ENCODE measurements at places on chromosomes 3 and 15.

- DNase-seq = no peak
Observed at GRCh38 chr3:59237121-59237520, 187.3 kb upstream of the CFAP20DC start.

DNA sequence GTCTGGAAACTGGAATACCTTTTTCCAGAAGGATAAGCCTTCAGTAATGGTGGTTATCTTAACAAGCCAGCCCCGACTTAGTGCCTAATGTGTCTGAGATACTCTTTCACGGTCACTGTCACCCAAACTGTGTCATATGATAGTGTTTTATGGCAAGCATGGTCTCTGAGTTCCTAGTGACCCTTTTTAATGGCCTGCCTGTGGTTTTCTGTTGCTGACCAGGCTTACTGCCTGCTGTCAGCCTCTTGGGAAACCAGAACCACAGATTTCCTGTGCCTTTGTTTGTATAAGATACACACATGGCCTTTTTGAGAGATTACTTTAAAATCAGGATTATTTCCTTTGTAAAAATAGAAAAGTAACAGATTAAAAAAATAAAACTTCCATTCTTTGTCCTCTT is 22.4 kb downstream of the HPS3 start:
- DNase-seq = no peak

DNA sequence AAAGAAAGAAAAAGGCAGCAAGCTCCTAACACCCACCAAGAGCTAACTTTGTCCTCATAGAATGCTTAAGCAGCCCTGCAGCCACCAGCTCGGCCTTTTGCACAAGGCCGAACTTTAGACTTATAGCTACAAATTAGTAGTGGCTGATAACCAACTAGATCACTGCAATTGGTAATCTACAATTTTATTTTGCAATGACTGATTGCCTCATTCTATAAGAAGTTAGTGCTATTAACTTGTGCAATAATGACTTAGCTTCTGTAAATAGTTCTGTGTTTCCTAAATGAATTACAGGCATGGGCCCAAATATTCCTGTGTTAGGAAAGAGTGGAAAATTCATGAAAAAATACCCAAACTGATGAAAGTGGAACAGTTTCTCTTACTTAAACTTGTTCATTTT is 284.8 kb upstream of the CFAP20DC start:
- DNase-seq = no peak

- DNase-seq = no peak
Observed at GRCh38 chr3:138937690-138938055, 9.3 kb downstream of the FOXL2 start.

DNA sequence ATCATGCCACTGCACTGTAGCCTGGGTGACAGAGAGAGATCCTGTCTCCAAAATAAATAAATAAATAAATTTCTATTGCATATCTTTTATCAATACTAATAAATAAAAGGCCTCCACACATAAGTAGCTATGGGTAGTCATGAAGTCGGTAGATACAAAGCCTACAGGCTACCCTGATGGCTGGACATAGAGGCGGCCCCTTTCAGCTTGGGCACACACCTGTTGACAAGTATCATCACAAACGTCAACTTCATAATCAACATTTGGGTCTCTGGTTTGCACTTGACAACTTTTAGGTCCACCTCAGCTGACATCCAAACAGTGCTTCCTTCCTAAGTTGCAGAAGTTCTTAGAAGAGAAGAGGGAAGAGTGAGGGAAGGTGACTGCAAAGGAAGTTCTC is 53.4 kb downstream of the ITGA11 start:
- DNase-seq = no peak

DNA sequence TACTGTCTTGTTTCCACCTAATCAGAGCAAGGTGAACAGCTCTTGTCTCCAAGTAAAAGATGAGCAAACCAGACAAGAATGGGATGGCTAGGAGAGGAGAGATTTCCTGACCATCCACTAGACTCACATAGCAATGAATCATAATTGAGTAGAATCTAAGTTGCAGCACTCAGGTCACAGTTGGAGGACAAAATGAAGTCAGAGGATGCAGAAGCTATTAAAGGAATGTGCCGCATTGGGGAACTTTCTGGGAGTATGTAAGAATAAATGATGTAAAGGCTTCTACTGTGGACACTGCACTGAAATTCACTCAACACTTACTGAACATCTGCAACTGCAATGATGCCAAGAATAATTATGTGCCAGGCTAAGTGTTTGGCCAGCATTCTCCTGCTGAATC is 217.4 kb upstream of the WNT5A start:
- no peak for DNase-seq

GRCh38 chr15:25737218-25737643 is 125.9 kb downstream of the ATP10A start:
- no peak for DNase-seq

DNA sequence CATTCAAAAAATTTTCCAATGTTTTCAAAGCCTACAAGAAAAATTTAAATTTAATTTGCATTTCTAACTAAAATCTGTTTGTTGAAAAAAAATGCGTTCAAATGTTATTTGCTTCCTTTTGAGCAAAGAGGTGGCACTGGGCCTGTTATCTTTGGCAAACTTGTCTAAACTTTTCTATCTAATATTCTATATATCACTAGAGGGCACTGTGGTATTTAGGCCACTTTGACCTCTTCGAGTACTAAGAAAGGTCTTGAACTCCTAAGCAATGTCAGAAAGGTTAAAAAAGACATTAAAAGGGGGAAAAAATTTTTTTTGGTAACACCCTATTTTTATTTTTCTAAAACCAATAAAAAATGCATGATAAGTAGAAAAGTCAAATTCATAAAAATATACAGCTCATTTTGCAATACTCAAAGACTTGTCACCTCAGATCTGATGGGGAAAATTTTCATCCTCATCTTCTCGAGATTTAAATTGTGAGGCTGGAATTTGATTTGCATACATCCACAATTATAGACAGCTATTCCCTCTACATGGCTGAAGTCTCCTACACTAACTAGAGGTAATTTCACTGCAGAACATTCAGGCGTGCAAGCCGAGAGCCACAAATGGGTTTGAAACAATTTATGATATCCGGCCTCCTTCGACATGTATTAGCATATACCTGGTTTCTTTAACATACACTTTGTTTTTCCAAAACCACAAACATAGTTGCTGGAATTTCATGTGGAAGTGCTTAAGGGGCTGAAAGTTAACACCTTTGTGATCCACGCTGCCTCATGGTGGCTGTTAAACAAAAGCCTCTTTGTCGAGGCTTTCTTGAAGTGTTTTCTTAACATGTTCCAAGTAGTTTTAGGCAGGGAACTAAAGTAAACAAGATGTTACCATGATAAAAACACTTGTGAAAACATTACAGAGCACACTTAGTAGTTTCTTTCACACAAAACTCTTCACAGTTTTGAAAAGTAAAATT is 576.4 kb downstream of the FOXP1 start:
- DNase-seq = no peak

DNA sequence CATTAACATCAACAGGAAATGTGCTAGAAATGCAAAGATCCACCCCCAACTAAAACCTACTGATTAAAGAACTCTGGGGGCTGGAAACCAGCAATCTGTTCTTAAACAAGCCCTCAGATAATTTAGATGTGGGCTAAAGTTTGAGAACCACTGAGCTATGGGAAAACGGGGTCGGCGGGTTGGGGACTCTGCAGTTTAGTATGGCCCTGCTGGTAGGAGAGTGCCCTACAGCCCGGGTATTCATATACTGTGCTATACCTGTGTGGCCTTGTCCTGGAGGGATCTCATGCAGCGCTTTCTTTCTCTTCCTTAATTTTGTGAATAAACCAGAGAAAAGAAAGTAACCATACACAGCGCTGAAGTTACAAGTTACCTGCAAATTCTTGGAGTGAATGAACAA is 189.7 kb upstream of the GBE1 start:
- DNase-seq = no peak

DNA sequence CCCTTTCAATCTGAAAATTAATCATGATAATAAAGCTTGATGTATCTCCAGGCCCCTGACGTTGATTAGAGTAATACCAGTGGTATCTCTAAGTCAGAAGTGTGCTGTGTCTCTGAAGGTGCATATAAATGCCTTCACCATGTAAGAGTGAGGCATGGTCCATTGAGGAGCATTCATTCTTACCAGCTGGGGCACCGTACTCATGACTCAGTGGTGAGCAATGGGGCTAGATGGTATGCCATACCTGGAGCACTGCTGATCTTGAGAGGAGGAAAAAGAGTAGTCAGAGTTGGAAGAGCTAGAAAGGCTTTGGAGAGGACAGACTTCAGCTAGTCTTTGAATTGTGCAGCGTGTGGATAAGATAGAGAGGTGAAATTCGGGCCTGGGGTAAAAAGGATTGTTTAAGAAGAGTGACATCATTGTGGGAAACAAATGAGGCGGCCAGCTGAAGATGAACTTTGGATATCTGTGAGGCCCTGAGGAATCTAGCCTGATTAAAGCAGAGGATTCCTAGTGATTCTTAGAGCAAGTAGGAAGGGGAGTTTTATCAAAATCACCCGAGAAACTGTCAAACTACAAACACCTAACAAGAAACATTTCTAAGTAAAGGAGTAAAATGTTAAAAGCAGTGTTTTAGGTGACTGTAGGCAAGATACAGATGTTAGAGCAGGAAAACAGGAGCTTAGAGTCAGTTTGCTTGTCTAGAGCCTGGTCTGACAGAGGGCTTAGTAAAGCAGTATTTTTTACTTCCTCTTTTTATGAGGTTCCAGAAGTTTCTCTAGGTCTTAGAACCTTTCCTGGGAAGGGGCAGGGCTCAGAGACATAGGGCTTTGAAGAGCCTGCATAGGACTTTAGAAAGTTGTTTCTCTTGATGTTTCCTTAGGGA is 13.6 kb downstream of the TMOD3 start:
- DNase-seq = no peak

GRCh38 chr3:78798266-78798832 is 969.4 kb downstream of the ROBO1 start:
- no peak for DNase-seq

- DNase-seq = no peak
Observed at GRCh38 chr3:194779729-194780224, 94.1 kb downstream of the FAM43A start.

DNA sequence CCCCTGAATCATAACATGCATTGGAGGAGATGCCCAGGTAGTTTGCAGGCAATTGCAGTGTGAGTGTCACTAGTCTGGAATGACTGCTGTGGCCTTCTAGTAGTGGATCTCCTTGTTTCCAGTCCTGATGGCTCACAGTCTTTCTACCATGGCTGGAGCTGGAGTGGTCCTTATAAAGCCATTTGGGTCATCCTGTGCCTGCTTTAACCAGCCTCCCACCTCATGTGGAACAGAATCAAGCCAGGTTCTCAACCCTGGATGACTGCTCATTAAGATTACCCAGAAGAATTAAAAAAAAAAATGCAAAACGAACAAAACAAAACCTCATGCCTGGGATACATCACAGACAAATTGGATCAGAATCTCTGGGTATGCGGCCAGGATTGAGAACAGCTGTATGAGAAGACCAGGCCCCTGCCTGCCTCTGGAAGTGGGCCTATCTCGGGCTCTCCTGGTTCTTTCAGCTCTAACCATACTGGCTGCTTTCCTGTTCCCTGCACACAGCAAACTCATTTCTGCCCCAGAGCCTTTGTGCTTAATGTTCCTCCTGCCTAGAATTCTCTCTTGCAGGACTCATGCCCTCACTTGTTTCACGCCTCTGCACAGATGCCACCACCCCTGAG is 96.4 kb downstream of the ITPR1 start:
- DNase-seq = no peak

GRCh38 chr3:50624634-50625033 is 7.7 kb downstream of the MAPKAPK3 start:
- no peak for DNase-seq

DNA sequence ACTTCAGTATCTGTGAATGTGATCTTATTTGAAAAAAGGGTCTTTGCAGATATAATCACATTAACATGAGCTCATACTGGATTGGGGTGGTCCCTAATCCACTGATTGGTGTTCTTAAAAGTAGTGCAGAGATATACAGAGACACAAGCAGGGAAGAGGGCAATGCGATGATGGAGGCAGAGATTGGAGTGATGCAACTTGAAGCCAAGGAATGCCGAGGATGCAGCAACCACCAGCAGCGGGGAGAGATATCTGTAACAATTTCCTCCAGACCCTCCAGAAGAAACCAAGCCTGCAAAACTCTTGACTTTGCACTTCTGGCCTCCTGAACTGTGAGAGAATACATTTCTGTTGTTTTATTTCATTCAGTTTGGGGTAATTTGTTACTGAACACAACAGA is 171.0 kb upstream of the MBNL1 start:
- no peak for DNase-seq

DNA sequence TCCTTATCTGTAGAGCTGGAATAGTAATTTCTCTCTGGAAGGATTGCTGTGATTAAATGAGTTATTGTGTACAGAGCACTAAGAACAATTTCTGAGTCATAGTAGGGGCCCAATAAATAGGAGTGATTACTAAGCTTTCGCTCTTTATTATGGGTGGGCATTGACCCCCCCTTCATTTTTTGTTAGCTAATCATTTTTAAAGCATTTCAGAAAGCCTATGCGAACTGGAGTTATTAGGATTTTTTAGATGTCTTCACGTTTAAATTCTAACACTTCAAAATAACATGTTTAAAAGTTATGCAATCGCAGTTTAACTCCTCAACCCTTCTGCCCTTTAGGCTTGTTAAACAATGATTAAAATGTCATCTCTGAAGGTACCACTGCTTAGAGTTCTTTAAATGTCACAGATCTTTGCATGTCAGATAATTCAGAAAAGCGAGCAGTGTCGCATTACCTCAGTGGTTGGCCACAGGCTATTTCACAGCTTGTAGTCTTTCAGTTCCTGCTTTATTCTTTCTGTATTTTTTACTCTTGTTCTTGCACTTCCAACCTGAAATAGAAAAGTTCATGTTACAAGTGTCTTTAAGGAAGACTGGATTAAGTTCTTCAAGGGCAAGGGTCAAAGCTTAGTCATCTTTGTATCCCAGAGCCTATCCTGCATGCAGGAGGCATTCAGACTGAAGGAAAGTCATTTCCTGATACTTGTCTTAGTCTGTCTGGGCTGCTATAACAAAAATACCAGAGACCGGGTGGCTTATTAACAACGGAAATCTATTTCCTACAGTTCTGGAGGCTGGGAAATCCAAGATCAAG is 102.9 kb downstream of the FNDC3B start:
- DNase-seq = no peak

- DNase-seq = no peak
Observed at GRCh38 chr15:37007301-37007700, 93.0 kb downstream of the MEIS2 start.

All from NCI-H446 treated with DMSO at 0.1 percent for 48 hours (cell line).